Osteoblast (primary cell): ENCODE measurements at places on chromosomes 4 and X.
A peak's percentile ranks its signal among the peaks of the same experiment; 100 is the strongest.

GRCh38 chrX:1380672-1381233 lies 11.2 kb downstream of the SLC25A6 start:
- H3K4me1 ChIP-seq, result peaks cover 4% of the 10 kb centered on the region
- peak; percentile 85 for DNase-seq
- no peaks in the 10 kb centered on the region for H3K27me3 ChIP-seq
- no peak overlapping the region for H3K27ac ChIP-seq

- no peak for DNase-seq
- no peak overlapping the region for H3K27ac ChIP-seq
- no peaks in the 10 kb centered on the region for H3K27me3 ChIP-seq
- peaks cover 4% of the 10 kb centered on the region for H3K4me1 ChIP-seq
These were observed 3.5 kb downstream of the GNRHR start for GRCh38 chr4:67750691-67751090.

- peaks cover 7% of the 10 kb centered on the region for H3K4me1 ChIP-seq
- no peak for DNase-seq
- H3K27ac ChIP-seq, result no peak overlapping the region
- H3K4me3 ChIP-seq, result no peak overlapping the region
- no peaks in the 10 kb centered on the region for H3K27me3 ChIP-seq
- H3K36me3 ChIP-seq, result no peaks in the 10 kb centered on the region
These were observed 18.2 kb downstream of the IL13RA1 start for GRCh38 chrX:118745570-118745969.

- H3K27ac ChIP-seq, result no peak overlapping the region
- no peak overlapping the region for H3K4me3 ChIP-seq
- H3K27me3 ChIP-seq, result no peaks in the 10 kb centered on the region
- no peaks in the 10 kb centered on the region for H3K4me1 ChIP-seq
- no peak for DNase-seq
- no peaks in the 10 kb centered on the region for H3K36me3 ChIP-seq
These were observed 2458.5 kb downstream of the ARAP2 start for GRCh38 chr4:33785843-33786242.

- no peak overlapping the region for H3K27ac ChIP-seq
- H3K27me3 ChIP-seq, result no peaks in the 10 kb centered on the region
- peak; percentile 73 for DNase-seq
- no peak overlapping the region for H3K4me3 ChIP-seq
- peaks cover 23% of the 10 kb centered on the region for H3K4me1 ChIP-seq
These were observed 135.3 kb upstream of the LDB2 start for GRCh38 chr4:17033768-17034181.

DNA sequence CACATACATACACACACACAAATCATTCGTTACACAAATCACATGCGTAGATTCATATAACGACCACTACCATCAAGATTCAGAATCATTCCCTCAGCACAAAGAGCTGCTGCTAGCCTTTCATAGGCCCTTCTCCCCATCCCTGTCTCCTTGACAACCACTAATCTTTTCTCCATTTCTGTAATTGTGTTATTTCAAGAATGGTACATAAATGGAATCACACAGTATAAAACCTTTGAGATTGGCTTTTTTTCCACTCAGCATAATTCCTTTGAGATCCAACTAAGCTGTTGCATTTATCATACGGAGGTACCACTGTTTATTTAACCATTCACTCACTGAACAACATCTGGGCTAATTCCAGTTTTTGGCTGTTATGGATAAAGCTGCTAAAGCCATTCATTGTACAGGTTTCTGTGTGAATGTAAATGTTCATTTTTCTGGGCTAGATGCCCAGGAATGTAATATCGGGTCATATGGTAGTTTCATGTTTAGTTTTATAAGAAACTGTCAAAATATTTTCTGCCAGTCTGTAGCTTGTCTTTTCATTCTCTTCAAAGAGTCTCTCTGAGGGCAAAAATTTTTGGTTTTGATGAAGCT lies 64.1 kb downstream of the USP11 start:
- H3K4me1 ChIP-seq, result no peaks in the 10 kb centered on the region
- DNase-seq, result no peak
- H3K36me3 ChIP-seq, result no peaks in the 10 kb centered on the region
- no peak overlapping the region for H3K27ac ChIP-seq
- H3K27me3 ChIP-seq, result peaks cover 6% of the 10 kb centered on the region

GRCh38 chr4:16194214-16194613 lies 32.1 kb downstream of the TAPT1 start:
- no peak overlapping the region for H3K27ac ChIP-seq
- no peak overlapping the region for H3K4me3 ChIP-seq

GRCh38 chrX:41014776-41015360 lies 70.4 kb upstream of the USP9X start:
- H3K27ac ChIP-seq, result no peak overlapping the region
- H3K27me3 ChIP-seq, result no peaks in the 10 kb centered on the region
- no peak overlapping the region for H3K4me3 ChIP-seq

DNA sequence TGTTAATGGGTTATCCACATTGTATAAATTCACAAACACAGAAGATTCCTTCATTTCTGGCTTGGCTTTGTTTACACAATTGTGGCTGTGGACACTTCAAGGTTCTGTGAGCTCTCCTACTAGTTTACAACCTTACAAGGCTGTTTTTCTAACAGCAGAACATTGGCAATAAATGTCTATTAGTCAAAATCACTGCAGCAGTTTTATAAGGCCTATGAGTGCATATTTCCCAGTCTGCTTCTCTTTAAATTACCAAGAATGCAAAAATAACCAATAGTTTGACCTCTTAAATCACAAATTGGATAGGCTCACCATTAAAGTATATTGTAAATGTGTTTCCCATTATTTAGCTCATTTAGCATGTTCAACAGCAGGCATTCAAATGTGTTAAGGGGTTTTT lies 239.2 kb downstream of the DKK2 start:
- H3K27ac ChIP-seq, result no peak overlapping the region
- no peak overlapping the region for H3K4me3 ChIP-seq
- no peaks in the 10 kb centered on the region for H3K36me3 ChIP-seq
- no peak for DNase-seq
- no peaks in the 10 kb centered on the region for H3K4me1 ChIP-seq
- H3K27me3 ChIP-seq, result no peaks in the 10 kb centered on the region

DNA sequence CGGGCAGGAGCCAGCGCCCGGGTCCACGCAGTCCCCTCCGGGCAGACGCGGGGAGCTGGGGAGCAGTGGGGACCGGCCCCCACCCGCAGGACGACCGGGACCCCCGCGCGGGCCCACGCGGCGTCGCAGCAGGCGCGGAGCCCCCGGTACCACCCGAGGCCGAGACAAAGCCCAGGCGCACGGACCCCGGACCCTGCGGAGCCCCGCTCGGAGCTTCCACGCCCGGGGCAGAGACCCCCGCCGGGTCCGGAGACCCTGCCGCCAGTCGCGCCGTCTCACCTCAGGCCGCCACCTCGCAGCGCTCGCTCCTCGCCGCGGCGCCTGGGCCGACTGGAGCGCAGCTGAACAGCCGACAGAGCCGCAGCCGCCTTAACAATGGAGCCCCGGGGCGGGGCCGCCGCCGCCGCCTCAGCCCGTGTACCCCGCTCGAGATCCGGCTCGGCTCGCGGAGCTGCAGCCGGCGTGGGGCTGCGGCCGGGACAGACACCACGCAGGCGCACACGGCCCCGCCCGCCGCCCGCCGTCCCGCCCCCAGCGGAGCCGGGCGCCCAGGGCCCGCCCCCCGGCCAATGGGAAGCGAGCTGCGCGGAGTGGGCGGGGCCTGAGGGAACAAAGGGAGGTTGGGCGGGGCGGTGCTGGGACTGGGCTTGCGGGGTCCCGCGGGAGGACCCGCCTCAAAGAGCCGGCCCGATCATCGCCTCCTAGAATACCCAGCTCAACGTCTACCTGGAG lies at the start of gene AFAP1:
TSS of gene AFAP1 (minus strand) at position 485 of the 732 bp plus-strand sequence. CDS start 67,783 bp downstream, outside the sequence.
- peaks cover 3% of the 10 kb centered on the region for H3K36me3 ChIP-seq
- peak; percentile 100 for DNase-seq
- H3K27ac ChIP-seq, result peak within 1 kb of the TSS; percentile 76
- peaks cover 39% of the 10 kb centered on the region for H3K4me1 ChIP-seq
- H3K4me3 ChIP-seq, result peak within 1 kb of the TSS; percentile 85
- H3K27me3 ChIP-seq, result no peaks in the 10 kb centered on the region

DNA sequence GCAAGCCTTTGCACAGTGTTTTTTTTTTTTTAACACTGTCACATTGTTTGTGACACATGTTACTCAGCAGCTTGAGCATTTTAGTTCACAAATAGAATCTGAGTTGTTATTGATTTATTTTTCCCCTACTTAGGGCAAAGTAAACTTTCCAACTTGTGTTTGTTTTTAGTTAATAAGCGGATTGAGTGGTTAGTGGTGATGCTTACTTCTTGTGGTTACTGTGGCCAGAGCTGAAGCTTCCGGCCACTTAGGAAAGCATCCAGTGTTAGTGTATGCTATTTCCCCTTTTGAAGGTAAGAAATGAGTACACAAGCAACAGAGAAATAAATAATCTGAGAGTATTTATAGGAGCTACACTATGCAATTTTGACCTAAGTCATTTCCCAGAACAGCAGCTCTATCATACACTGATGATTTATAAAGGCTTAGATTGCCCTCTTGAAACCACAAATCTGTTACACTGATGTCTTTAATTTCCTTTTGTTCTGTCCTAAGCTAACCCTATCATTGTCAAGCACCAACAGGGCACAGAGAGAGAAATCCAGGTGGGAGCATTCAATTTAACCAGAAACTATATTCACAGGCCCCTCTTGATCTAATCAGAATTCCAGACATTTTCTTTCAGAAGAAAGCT lies 2464.6 kb downstream of the PCDH7 start:
- no peaks in the 10 kb centered on the region for H3K36me3 ChIP-seq
- no peaks in the 10 kb centered on the region for H3K27me3 ChIP-seq
- no peak overlapping the region for H3K4me3 ChIP-seq
- no peaks in the 10 kb centered on the region for H3K4me1 ChIP-seq

GRCh38 chr4:76035141-76035540 lies 729 bp downstream of the CXCL11 start:
- H3K27me3 ChIP-seq, result peaks cover 27% of the 10 kb centered on the region
- no peaks in the 10 kb centered on the region for H3K36me3 ChIP-seq

DNA sequence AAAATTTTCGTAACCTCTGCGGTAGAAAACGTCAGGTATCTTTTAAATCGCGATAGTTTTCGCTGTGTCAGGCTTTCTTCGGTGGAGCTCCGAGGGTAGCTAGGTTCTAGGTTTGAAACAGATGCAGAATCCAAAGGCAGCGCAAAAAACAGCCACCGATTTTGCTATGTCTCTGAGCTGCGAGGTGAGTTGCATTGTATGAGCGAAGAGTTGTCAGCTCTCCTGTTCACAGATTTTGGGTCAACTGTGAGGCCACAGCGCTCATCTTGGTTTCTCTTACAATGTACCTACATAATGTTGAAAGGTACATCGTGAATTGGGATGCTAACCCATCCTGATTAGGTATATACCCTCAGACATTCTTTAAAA lies 486 bp downstream of the CLCN3 start:
- peak overlapping the region; percentile 99 for H3K27ac ChIP-seq
- no peaks in the 10 kb centered on the region for H3K27me3 ChIP-seq
- H3K4me1 ChIP-seq, result peaks cover 22% of the 10 kb centered on the region
- H3K4me3 ChIP-seq, result peak overlapping the region; percentile 82

- peaks cover 16% of the 10 kb centered on the region for H3K27me3 ChIP-seq
- peaks cover 19% of the 10 kb centered on the region for H3K4me1 ChIP-seq
- H3K36me3 ChIP-seq, result no peaks in the 10 kb centered on the region
- no peak for DNase-seq
- H3K27ac ChIP-seq, result peak overlapping the region; percentile 61
These were observed 1.3 kb upstream of the RGS12 start for GRCh38 chr4:3291411-3291968.

- peaks cover 6% of the 10 kb centered on the region for H3K27me3 ChIP-seq
- no peak overlapping the region for H3K4me3 ChIP-seq
- H3K27ac ChIP-seq, result no peak overlapping the region
- DNase-seq, result no peak
- no peaks in the 10 kb centered on the region for H3K36me3 ChIP-seq
- H3K4me1 ChIP-seq, result no peaks in the 10 kb centered on the region
These were observed 125.3 kb downstream of the COL4A6 start for GRCh38 chrX:108312957-108313356.

GRCh38 chrX:37371578-37371991 lies 22.4 kb downstream of the PRRG1 start:
- H3K4me3 ChIP-seq, result no peak overlapping the region
- peak overlapping the region; percentile 60 for H3K27ac ChIP-seq
- no peaks in the 10 kb centered on the region for H3K36me3 ChIP-seq
- H3K4me1 ChIP-seq, result peaks cover 5% of the 10 kb centered on the region
